ENCODE measurements at places on chromosomes 1 and 21.
A peak's percentile ranks its signal among the peaks of the same experiment; 100 is the strongest.

GRCh38 chr1:117928881-117929342 lies 509 bp downstream of the GDAP2 start:
- ATAC-seq = peak; percentile 25

DNA sequence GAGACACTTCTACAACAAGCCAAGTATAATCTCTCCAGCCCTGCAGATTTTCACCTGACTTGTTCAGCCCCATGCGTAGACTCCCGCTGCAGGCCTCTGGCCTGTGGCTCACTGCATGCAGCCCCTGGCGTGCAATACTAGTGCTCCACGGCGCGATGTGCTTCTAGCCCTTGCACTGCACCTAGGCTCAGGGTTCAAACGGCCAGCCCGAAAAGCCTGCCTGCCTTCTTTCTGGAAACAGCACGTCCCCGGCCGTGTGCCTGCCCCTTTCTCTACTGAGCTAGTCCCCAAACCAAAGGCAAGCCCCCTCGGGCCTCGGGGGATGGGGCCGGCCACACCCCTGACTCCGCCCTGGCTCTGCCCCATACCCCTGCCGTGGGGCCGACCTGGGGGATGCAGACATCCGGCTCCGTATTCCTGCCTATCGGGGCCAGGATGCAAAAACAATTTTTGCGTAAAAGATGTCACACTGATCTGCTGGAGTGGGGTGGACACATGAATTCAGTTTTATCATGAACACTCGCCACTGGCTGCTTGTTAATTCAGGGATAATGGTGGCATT lies 26.3 kb upstream of the TRAPPC10 start:
- peak; percentile 16 for ATAC-seq

- ATAC-seq = no peak
Observed at GRCh38 chr1:41467673-41468072, 16.8 kb downstream of the EDN2 start.

DNA sequence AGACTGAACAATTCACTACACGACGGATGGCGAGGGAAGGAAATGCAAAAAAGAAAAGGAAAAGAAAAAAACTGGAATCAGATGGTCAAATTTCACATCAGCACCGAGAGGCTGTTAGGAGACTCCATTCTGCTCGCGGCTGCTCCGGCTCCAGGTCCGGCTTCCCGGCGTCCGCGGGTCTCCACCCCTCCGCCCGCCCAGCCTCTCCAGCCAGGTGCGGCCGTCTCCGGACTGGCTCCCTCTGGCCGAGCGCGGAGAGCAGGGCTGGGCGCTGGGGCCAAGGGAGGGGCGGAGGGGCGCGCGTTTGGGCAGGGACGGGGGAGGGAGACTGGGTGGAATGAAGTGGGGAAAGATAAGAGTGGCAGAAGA lies 332 bp downstream of the KCNJ6 start:
- ATAC-seq = no peak

- no peak for ATAC-seq
Observed at GRCh38 chr1:62142496-62142895, 52.2 kb upstream of the L1TD1 start.

DNA sequence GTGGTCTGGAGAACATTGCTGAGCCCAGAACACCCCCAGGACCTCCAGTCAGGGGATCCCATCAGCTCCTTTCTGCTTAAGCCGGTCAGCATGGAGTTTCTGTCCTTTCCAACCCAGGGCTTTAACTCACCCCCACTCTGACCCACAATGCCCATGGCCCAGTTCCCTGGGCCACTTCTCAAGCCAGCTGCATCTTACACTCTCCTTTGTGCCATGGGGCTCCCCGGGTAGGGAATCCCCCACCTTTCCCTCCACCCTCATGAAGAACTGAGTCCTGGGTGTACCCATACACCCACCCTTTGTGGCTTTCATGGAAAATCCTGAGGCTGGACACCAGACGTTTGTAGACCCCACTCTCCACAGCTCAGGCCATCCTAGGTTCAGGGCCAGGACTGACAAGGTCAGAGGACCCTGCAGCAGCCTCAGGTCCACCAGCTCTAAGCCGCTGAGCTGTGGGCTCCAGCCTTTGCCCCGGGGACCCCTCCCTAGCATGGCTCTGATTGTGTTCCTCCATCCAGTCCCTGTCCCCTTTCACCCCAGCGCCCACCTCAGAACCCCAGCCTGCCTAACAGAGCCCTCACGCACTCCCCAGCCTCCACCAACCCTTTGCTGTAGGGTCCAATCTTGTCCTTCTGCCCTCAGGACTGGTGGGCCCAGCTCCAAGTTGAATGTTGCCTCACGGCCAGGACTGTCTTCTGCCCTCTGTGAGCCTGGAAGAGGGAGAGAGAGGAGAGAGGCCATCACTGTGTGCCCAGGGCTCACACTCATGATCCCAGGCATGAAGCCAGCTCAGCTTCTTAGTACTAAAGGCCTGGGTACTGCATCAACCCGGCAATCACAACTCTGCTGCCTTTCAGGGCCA lies 394.8 kb downstream of the MATN1 start:
- no peak for ATAC-seq

DNA sequence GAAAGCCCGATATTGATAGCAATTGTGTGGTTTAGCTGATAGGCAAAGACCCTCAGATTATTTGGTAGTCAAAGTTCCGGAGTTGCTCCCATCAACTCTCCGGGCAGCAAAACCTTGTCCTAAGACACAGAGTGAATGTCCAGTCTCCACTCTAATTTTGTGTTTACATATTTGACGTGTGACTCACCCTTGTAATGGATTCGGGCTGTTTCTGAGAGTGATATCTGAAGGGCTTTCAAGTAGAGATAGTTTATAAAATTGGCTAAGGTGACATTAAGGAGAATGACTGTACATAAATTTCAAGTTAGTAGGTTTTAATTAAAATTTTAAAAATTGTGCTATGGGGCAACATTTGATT lies 154.2 kb downstream of the CNIH3 start:
- ATAC-seq = no peak

DNA sequence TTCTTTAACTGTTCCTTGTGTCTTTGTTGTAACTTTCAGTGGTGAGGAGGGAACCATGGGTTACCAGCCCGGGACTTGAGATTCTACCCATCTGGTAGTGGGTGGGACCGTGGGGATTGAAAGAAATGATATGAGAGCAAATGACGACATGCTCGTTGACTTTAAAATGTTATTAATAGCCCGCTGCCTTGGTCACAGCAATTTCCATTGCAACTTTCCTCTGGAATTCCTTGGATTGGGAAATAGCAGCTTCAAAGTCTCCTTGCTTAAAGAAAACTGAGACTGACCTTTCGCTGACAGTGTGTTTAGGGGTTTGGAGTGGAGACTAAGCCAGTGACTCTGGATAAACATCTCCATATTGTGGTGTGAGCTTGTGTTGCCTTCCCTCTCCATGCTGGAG lies 44.2 kb upstream of the MARK1 start:
- ATAC-seq = no peak

- ATAC-seq = no peak
Observed at GRCh38 chr21:43277481-43278351, 108.9 kb downstream of the CRYAA start.

GRCh38 chr1:25927521-25928265 lies 21.5 kb upstream of the STMN1 start:
- ATAC-seq = no peak

DNA sequence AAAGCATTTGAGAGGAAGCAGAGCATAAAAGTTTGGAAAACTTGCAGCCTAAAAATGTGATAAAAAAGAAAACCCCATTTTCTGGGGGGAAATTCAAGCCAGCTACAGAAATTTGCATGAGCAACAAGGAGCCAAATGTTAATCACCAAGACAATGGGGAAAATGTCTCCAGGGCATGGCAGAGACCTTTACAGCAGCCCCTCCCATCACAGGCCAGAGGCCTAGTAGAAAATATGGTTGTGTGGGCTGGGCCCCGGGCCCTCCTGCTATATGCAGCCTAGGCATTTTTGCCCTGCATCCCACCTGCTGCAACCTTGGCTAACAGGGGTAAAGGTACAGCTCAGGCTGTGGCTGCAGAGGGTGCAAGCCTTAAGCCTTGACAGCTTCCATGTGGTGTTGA lies 299.6 kb upstream of the NCAM2 start:
- no peak for ATAC-seq

- ATAC-seq = peak; percentile 75
Observed at GRCh38 chr1:194341587-194341986, 1155.2 kb upstream of the B3GALT2 start.

DNA sequence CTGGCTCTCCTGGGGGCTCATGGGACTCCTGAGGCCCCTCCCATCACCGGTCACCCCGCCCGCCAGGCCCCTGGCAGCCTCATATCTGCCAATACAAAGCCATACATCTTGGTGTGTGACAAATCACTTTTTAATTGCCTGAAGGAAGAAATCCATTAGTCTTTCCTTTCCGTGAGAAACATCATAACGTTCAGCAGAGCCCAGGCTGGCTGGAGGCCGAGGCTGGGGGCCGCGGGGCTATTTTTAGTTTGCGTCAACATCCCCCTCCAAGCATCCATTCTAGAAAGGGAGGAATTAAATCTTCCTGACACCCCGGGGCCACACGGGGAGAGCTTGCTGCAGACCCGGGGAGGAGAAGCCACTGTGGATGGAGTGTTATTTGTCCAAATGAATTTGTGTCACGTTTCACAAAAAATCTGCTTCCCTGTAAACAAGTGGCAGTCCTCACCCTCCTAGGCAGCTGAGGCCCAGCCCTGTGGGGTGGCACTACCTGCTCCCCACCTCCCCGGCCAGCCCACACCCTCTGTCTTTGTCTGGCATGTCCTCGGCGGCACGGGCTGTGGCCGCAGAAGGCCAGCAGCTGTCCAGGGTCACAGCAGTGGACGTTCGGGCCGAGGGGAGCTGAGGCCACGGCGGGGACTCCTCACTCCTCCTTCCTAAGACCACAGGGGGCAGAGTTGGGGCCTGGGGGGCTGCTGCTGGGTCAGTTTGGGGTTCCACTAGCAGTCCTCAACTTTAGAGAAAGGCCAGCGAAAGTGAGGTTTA lies 236.9 kb upstream of the VAMP3 start:
- ATAC-seq = no peak

All from activated T-helper 17 cell treated with anti-CD3 and anti-CD28 coated beads, Interleukin-2, amount 50 U/mL, for 72 hours (primary cell).